ENCODE measurements at places on chromosomes 6 and 20.

DNA sequence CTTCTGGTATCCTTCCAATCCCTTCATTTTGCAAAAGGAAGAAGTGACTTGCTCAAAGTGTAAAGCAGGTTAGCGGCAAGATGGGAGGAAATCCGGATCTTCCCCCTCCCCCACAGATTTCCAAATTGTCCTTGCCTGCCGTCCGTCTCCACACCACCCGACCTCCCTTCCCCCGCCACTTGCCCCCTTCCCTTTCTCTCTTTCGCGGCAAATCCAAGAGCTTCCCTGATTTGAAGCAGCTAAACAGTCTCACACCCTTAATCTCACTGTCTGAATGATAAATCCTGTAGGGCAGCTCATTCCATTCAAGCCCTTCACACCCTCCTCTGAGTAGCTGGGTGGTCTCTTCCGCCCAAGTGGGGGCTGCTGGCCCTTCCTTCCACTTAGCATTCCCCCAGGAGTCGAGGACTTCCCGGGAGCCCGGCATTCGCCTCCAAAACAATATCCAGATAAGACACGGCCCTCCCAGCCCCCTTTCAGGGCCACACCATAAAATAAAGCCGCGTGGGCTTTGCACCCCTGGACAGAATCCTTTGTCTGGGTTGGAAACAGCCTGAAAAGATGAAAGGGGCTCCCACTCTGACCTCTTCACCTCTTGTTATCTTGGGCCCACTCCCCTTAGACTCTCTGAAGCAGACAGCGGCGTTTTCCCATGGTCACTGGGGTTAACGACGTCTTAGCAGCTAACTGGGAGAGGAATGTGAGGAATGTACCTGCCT, 44.0 kb upstream of the PIM1 start:
- DNase-seq: no peak

- no peak for DNase-seq
Measured at GRCh38 chr6:117992856-117993255, 85.8 kb downstream of the SLC35F1 start.

- no peak for DNase-seq
Measured at GRCh38 chr6:163571730-163572129, 157.2 kb downstream of the QKI start.

GRCh38 chr6:70314296-70314695, 11.4 kb upstream of the COL9A1 start:
- no peak for DNase-seq

- DNase-seq: no peak
Measured at GRCh38 chr20:49567421-49568277, at the start of gene PTGIS. PTGIS (minus strand) TSS chr20:49568137; CDS start chr20:49568116, 21 bp downstream.

Measured in stimulated activated CD4-positive, alpha-beta T cell treated with anti-CD3 and anti-CD28 coated beads, Interleukin-2, amount 100 ng/mL, for 4 hours (primary cell).